Bronchial epithelial cell (primary cell): ENCODE measurements at places on chromosomes 5 and 9. TPM values are rescaled to one million over a fixed set of nuclear protein-coding genes. Genes with fewer than 3 reads are reported as not detected.
A peak's percentile ranks its signal among the peaks of the same experiment; 100 is the strongest.

Gene MYO10
- total RNA-seq: 39.5 and 57.2 TPM in 2 replicates

DNA sequence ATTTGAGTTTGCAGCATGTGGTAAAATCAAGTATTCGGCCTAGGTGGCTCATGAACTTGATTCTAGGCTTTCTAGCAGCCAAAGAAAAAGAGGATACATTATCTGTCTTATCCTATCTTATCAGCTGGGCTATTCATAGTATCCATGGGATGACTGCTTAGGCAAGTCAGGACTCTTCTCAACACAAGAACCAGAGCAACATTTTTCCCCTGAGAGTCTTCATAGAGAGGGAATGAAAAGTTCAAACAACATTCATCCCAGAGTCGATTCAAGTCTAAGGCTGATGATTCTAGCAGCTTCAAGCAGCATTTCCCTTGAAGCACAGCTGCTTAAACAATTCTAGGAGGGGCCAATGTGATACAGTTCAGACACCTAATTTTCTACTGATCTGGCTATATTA, 3.0 kb downstream of the S100Z start:
- no peak for DNase-seq

DNA sequence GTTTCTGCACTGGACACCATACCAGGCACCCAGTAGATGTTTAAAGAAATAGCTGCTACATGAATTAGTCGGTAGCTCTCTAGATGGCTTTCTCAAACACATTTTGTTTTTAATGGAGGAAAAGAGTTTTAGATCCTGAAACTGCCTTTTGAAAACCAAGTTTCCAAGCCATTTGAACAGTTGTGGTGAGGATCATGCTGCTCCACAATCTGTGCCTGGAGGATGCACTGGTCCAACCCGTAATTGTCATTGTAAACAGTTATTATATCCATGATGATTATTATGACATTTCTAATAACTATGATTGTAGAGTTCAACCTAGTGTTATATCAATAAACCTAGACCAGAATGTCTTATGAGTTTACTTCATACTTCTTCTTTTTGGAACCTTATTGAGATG, 35.9 kb upstream of the ZFAND5 start:
- DNase-seq: no peak

DNA sequence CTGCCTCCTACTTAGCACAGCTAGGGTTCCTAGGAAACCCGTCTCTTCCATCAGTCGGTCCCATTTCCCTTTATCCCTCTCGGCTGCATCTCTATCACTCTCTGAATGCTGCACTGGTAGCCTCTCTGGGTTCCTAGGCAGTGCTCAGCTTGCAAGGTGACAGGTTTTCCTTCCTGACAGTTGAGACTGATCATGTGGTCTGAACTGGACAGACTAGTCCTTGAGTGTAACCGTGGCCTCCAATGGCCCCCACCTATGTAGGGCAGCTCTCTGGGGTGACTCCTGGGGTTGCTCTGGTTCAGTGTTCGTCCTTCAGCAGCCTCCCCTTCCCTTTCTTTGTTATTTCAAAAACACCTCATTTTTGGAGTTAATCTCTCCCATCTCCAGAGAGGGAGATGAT, 3.8 kb downstream of the TMEM8B start:
- no peak for DNase-seq

Gene LPAR1
- total RNA-seq: 9.0 and 16.8 TPM in 2 replicates

Gene IRX1
- 5.2 and 15.3 TPM in 2 replicates for total RNA-seq

Gene PCDHGB3
- under 0.01 and 0.77 TPM in 2 replicates for total RNA-seq

GRCh38 chr9:121672213-121672612, 20.8 kb downstream of the DAB2IP start:
- DNase-seq: no peak

Gene ASS1
- total RNA-seq: 396 and 415 TPM in 2 replicates

Gene SCGB3A2
- total RNA-seq: not detected in 2 replicates

- DNase-seq: peak; percentile 89
Observed at GRCh38 chr9:124366476-124367220, 48.6 kb downstream of the PSMB7 start.

Gene STOML2
- total RNA-seq: 165 and 248 TPM in 2 replicates

DNA sequence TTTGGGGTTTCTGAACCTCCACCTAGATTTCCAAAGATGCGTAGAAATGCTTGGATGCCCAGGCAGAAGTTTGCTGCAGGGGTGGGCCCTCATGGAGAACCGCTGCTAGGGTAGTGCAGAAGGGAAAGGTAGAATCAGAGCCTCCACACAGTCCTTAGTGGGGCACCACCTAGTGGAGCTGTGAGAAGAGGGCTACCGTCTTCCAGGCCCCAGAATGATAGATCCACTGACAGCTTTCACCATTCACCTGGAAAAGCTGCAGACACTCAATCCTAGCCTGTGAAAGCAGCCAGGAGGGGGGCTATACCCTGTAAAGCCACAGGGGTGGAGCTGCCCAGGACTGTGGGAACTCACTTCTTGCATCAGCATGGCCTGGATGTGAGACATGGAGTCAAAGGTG, 13.3 kb upstream of the HSDL2 start:
- no peak for DNase-seq

GRCh38 chr5:38645508-38645907, 89.1 kb upstream of the LIFR start:
- no peak for DNase-seq

- no peak for DNase-seq
Observed at GRCh38 chr9:136189394-136190236, 15.3 kb downstream of the LHX3 start.

Gene NUTM2G
- not detected in 2 replicates for total RNA-seq

Gene SHC3
- total RNA-seq: under 0.01 and 0.26 TPM in 2 replicates

DNA sequence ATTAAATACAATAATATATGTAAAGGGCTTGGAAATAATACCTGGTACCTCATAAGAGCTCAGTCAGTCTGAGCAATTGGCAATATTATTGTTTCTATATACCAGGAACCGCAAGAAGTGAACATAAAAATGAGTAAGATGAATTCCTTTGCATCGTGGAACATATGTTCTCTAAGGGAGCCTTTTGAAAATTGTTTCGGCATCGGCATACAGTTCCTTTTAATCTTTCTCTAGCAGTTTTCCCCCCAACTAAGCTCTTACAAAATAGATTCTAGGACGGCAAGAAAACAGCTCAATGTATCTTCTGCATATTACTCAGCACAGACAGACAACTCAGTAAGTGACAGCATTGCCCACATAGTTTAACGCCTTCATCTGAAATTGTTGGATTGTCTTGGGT, 426.6 kb upstream of the WWC1 start:
- DNase-seq: no peak

DNA sequence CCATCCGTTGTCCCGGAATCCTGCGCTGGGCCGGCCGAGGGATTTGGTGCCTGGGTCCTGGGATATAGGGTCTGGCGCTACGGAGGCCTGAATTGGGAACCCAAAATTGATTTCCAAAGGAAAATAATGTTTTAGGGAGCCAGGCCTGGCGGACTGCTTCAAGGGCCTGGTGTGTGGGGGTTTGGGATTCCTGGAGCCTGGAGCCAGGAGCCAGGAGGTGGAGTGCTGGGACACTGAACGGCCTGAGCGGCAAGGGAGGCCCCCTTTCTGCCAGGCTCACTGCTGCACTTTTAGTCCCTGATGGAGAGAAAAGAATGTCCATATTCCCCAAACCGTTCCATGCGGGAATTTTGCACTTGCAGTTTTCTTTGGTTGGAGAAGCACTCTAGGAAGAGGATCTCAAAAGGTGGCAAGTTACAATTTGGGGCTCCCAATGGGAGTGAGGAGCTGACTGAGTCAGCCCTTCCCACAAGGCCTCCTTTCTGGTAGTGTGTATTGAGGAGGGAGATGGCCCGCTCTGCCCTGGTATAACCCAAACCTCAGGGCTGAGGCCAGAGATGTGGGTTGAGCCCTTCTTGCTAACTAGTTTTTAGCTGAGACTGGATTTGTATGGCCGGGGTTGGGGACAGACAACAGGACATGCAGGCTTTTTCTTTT, 2.2 kb downstream of the LMX1B start:
- no peak for DNase-seq

DNA sequence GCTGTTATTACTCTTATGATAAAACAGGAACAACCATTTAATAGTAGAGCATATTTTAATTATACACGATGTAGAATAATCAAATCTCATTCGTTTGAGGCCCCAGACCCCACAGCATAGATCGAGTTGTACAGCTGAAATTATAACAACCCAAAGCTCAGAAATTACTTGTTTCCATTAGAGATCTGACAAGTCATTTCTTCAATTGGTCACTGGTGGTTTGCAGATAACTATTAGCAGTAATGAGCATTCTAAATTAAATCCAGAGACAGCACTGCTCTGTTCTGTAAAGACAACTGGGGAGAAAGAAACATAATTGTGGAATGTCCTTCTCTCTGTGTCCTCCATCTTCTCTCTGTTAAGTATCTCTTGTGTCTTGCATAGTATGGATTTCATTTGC, 12.9 kb downstream of the CDK5RAP2 start:
- no peak for DNase-seq

Gene HAVCR2
- 0.38 and 0.53 TPM in 2 replicates for total RNA-seq

- DNase-seq: no peak
Observed at GRCh38 chr5:673831-674629, 19.1 kb downstream of the TPPP start.
